ENCODE measurements at places on chromosomes 5 and 9. TPM values are rescaled to one million over a fixed set of nuclear protein-coding genes. Genes with fewer than 3 reads are reported as not detected.

- no peak for DNase-seq
These were observed 20.3 kb downstream of the MELK start for GRCh38 chr9:36592801-36593583.

NTNG2 gene
- total RNA-seq, result 1.1 TPM

DNA sequence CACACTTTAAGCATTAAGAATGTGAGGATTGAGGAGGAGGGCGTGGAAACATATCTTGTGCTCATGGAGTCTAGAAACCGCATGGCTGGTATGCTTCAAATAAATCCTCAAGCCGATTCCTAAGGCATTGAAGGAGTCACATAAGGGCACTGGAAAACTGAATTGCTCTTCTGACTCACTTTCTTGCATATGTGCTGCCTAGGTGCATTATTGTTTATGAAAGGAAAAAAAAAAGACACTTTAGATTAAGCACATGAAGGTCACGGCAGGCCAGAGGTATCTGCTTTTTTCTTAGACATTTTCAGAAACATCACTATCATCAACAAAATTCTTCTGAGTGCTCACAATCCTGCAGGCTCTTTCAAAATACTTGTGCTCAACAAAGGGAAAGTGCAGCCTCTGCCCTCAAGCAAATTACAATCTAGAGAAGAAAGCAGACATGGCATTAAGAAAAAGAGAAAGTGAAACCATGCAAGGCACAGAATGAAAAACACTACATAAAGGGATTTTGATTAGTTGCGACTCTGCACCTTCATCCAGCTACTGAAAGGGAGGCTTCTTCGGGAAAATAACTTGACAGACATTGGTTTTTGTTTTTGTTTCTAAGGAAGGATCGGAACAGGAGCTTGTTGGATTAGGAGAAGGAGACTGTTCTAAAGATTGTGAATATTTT is 2117.6 kb downstream of the MAT2B start:
- DNase-seq, result peak; percentile 13

- DNase-seq, result peak; percentile 61
These were observed 299.4 kb upstream of the RASA1 start for GRCh38 chr5:86968301-86968753.

GRCh38 chr5:36655161-36655560 is 48.8 kb downstream of the SLC1A3 start:
- no peak for DNase-seq

DNA sequence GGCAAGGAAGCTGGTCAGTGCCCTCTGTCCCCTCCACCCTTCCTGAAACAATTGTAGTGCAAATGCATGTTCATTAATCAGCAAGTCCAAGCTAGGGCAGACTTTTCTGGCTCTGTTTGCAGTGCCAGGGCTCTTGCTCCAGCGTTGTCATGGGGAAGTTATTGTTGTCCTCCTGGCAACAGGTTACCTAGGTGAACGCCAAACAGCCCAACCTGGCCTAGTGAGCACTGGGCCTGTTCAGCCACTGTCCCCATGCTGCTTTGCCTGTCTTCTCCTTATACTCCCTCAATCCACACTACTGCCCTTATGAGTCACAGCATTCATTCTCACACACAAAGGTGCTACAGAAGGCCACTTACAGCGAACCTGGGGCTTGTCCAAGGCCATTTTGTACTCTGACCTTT is 34.5 kb upstream of the GLIS3 start:
- DNase-seq, result peak; percentile 60

DNA sequence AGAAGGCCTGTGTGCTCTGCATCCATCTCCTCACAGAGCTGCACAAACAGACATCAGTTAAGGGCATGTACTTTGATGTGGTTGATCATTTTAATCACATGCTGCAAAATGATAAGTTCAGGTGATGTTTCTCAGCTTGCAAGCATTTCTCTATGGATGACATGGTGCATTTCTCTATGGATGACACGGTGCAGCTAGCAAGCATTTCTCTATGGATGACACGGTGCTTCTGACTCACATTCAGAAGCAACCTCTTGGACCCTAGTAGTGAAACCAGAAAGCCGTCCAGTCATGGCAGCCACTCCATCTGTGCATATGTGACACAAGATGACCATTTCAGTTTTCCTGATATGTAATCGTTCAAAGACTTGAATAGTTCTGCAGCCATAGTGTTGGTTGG is 24.1 kb upstream of the RNF20 start:
- DNase-seq, result no peak

GRCh38 chr5:38284384-38284783 is 26.0 kb downstream of the EGFLAM start:
- no peak for DNase-seq

- no peak for DNase-seq
These were observed 114.0 kb downstream of the PIP5K1B start for GRCh38 chr9:68819065-68819464.
